ENCODE measurements at places on chromosomes 11 and 22. TPM values are rescaled to one million over a fixed set of nuclear protein-coding genes. Genes with fewer than 3 reads are reported as not detected.

Gene MICAL3
- polyA plus RNA-seq, result 2.6 TPM

Gene ST13
- polyA plus RNA-seq, result 56.2 TPM

Gene DSCAML1
- polyA plus RNA-seq, result 0.35 TPM

Gene CLMP
- 4.1 TPM for polyA plus RNA-seq

Gene ZNF202
- 9.7 TPM for polyA plus RNA-seq

Gene F2
- polyA plus RNA-seq, result 0.03 TPM

Gene SPON1
- polyA plus RNA-seq, result 3.4 TPM

Gene NXPE2
- polyA plus RNA-seq, result not detected

Gene CRACR2B
- 6.1 TPM for polyA plus RNA-seq

DNA sequence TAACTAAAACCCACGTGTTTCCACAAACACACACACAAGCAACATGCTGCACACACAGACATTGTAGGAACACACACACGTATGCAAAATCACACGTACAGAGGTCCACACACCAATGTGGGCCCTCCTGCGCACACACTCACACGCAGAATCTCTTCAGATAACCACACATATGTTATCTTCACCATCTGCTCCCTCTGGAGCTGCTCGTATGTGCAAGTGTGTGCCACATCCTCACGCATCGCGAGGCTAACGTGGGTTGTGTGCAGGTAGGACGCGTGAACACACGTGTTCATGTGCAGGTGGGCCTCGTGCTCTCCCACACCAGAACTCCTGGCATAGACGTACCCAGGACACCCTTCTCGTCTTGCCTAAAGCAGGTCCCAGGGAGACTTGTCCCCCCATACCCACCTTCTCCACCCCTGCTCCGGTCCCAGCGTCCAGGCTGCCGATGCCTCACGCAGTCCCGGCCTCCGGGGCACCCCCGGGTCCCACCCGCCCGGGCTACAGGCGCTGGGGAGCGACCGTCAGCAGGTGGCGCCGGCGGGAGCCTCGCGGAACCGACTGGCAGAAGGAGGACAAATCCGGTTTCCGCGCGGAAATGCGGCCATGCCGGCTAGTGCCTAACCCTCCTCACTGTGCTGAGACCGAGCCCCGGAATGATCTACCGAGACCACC, 10.3 kb upstream of the IGSF9B start:
- peaks cover 12% of the 10 kb centered on the region for H3K4me1 ChIP-seq
- H3K36me3 ChIP-seq, result no peaks in the 10 kb centered on the region
- no peak overlapping the region for H3K27ac ChIP-seq

DNA sequence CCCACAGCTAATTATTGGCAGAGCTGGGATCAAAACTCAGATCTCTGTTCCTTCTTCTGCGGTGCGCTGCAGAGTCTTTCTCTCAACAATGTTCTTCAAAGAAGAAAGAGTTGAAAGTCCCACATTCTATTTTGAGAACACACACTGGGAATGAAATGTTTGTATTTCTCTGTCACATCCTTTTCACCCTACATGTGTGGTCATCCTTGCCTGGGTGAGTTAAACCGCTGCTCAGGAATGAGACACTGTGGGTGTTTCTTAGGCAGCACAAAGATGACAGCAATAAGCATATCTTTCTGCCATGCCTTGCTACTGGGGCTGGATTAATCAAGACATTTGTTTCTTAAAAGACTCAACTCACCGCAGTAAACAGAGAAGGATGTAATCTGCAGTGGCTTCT, 222.6 kb downstream of the LARGE1 start:
- no peaks in the 10 kb centered on the region for H3K36me3 ChIP-seq
- H3K4me1 ChIP-seq, result no peaks in the 10 kb centered on the region
- H3K4me3 ChIP-seq, result no peak overlapping the region
- no peak overlapping the region for H3K27ac ChIP-seq
- DNase-seq, result no peak
- H3K27me3 ChIP-seq, result no peaks in the 10 kb centered on the region

- no peak overlapping the region for H3K4me3 ChIP-seq
- H3K36me3 ChIP-seq, result no peaks in the 10 kb centered on the region
- H3K4me1 ChIP-seq, result peaks cover 15% of the 10 kb centered on the region
- DNase-seq, result no peak
- H3K27me3 ChIP-seq, result no peaks in the 10 kb centered on the region
Measured at GRCh38 chr22:41052661-41053490, 39.5 kb upstream of the EP300 start.

GRCh38 chr22:46538814-46539160, 1.4 kb upstream of the CELSR1 start:
- H3K4me1 ChIP-seq, result peaks cover 27% of the 10 kb centered on the region
- H3K27me3 ChIP-seq, result peaks cover 32% of the 10 kb centered on the region
- DNase-seq, result no peak
- H3K36me3 ChIP-seq, result no peaks in the 10 kb centered on the region

DNA sequence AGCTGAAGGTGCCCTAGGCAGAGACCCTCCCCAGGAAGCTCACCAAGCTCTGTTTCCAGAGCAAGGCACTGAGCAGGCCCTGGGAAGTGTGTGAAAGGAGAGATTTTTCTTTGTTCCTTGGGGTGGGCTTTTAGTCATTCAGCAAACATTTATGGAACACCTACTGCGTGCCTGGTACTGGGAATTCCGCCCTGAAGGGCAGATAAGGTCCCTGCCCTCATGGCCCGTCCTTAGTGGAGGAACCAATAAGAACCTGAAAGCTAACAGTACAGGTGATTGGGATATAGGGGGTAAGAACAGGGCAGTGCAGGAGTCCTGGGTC, 3.9 kb downstream of the TMEM134 start:
- no peak for DNase-seq
- H3K36me3 ChIP-seq, result no peaks in the 10 kb centered on the region
- H3K4me3 ChIP-seq, result peak overlapping the region; percentile 82
- H3K27me3 ChIP-seq, result no peaks in the 10 kb centered on the region
- H3K27ac ChIP-seq, result peak overlapping the region; percentile 91

- H3K27me3 ChIP-seq, result peaks cover 7% of the 10 kb centered on the region
- no peaks in the 10 kb centered on the region for H3K36me3 ChIP-seq
- DNase-seq, result peak; percentile 81
- peak overlapping the region; percentile 68 for H3K4me3 ChIP-seq
- H3K27ac ChIP-seq, result peak overlapping the region; percentile 32
Measured at GRCh38 chr11:128684549-128685401, 9.1 kb upstream of the FLI1 start.

DNA sequence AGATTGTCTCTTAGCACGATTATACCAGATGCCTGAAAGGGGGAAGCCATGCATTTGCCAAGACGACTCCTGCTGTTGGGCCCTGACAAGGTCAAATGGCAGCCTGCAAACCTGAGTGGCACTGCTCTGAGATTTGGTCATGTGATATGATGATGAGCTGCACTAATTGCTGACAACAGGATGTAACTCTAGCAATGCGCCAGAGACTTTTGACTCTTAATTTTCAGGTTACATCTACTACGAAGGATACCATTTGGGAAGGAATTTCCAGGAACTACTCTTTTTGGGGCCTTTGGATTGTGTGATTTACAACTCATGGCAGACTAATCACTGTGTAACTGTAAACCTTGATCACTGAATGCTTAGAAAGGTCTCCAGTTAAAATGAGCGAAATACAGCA, 13.1 kb downstream of the TREH start:
- DNase-seq, result no peak
- no peaks in the 10 kb centered on the region for H3K36me3 ChIP-seq
- no peak overlapping the region for H3K27ac ChIP-seq

GRCh38 chr11:44564166-44564565, 1.3 kb upstream of the CD82 start:
- H3K27me3 ChIP-seq, result no peaks in the 10 kb centered on the region
- no peak for DNase-seq
- H3K36me3 ChIP-seq, result no peaks in the 10 kb centered on the region
- H3K27ac ChIP-seq, result peak overlapping the region; percentile 85

DNA sequence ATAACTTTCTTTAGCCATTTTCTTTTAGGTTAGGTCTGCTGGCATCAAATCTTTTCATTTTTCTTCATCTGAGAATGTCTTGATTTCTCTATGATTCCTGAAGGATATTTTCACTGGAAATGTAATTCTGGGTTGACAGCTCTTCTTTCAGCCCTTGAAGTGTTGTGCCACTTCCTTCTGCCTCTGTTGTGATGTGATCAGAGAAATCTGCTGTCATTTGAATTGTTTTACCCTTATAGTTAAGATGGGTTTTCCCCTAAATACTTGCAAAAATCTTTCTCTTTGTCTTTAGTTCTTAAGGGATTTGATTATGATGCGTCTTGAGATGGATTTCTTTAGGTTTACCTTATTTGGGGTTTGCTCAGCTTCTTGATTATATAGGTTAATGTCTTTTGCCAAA, 23.0 kb downstream of the USP47 start:
- peaks cover 24% of the 10 kb centered on the region for H3K4me1 ChIP-seq
- DNase-seq, result no peak
- no peaks in the 10 kb centered on the region for H3K27me3 ChIP-seq
- peaks cover 5% of the 10 kb centered on the region for H3K36me3 ChIP-seq
- no peak overlapping the region for H3K4me3 ChIP-seq

GRCh38 chr11:128734103-128734831, 40.4 kb downstream of the FLI1 start:
- H3K27me3 ChIP-seq, result no peaks in the 10 kb centered on the region
- no peaks in the 10 kb centered on the region for H3K36me3 ChIP-seq
- H3K4me3 ChIP-seq, result no peak overlapping the region
- H3K4me1 ChIP-seq, result peaks cover 100% of the 10 kb centered on the region
- DNase-seq, result peak; percentile 89
- H3K27ac ChIP-seq, result peak overlapping the region; percentile 67

DNA sequence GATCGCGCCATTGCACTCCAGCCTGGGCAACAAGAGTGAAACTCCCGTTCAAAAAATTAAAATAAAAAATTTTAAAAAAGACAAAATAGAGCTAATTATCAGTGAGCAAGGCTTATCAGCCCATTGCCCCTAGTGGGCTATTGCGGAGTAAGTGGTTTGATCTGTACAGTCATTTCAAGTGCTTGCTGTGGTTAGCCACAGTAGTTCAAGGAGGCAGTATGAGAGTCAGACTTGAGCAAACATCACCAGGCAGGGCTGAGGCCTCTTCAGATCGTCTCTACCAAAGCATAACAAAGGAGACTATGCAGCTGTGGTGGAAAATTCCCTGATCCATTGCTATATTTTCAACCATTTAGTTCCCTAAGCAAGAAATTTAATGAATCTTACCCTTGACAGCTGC, 4.3 kb upstream of the SBF2 start:
- DNase-seq, result no peak
- H3K4me1 ChIP-seq, result peaks cover 38% of the 10 kb centered on the region
- H3K27me3 ChIP-seq, result no peaks in the 10 kb centered on the region
- H3K36me3 ChIP-seq, result no peaks in the 10 kb centered on the region
- H3K27ac ChIP-seq, result no peak overlapping the region
- H3K4me3 ChIP-seq, result no peak overlapping the region

- no peak overlapping the region for H3K27ac ChIP-seq
- no peaks in the 10 kb centered on the region for H3K36me3 ChIP-seq
- no peak for DNase-seq
- H3K27me3 ChIP-seq, result no peaks in the 10 kb centered on the region
- no peaks in the 10 kb centered on the region for H3K4me1 ChIP-seq
Measured at GRCh38 chr11:12865863-12866595, 143.1 kb upstream of the RASSF10 start.

DNA sequence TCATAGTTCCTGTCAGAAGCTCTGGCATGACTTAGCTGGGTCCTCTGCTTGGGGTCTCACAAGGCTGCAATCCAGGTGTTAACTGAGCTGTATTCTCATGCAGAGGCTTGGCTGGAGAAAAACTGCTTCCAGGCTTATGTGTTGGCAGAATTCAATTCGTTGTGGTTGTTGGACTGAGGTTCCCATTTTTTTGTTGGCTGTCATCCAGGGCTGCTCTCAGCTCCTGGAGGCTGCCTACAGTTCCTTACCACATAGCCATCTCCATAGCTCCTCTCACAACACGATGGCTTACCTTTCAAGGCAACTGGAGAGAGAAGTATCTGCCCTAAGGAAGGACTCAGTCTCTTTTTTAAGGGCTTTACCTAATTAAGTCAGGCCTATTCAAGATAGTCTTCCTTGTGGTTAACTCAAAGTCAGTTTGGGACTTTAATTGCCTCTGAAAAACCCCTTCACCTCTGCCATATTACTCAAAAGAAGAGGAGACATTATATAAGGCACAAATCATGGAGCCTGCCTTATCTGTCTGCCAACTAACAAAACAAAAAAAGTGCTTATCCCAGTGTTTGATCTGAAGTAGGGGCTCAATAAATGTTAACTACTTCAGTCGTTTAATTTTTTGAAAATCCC, 35.2 kb downstream of the OR2AG2 start:
- peaks cover 87% of the 10 kb centered on the region for H3K4me1 ChIP-seq
- H3K27me3 ChIP-seq, result no peaks in the 10 kb centered on the region
- DNase-seq, result no peak
- no peak overlapping the region for H3K27ac ChIP-seq

- peaks cover 44% of the 10 kb centered on the region for H3K36me3 ChIP-seq
- no peak overlapping the region for H3K27ac ChIP-seq
- peak; percentile 58 for DNase-seq
- H3K4me1 ChIP-seq, result peaks cover 74% of the 10 kb centered on the region
- no peak overlapping the region for H3K4me3 ChIP-seq
Measured at GRCh38 chr11:73972187-73972586, 10.5 kb downstream of the UCP2 start.

DNA sequence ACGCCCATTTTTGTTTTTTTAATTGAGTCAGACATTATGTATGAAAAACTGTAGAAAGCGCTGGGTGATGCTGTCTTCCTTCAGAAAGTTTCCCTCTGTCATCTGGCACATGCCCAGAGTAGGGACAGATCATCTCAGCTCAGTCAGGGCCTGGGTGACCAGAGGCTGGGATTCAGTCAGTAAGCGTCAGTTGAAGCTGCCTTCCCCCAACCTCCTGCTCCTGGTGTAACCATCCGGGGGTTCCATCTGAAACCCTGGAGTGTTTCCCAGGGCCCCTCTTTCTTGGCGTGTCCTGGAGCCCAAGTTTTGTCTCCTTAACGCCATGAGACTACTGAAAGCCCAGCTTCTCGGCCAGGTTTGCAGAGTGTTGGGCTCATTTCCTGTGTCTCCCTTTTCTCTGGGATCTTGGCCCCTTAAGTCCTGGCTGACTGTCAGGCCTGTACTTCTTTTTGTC, 10.7 kb downstream of the PPFIA1 start:
- H3K36me3 ChIP-seq, result peaks cover 35% of the 10 kb centered on the region
- no peak overlapping the region for H3K4me3 ChIP-seq

GRCh38 chr11:79413268-79413667, 27.6 kb downstream of the TENM4 start:
- H3K36me3 ChIP-seq, result no peaks in the 10 kb centered on the region
- H3K4me1 ChIP-seq, result no peaks in the 10 kb centered on the region
- no peak overlapping the region for H3K4me3 ChIP-seq

DNA sequence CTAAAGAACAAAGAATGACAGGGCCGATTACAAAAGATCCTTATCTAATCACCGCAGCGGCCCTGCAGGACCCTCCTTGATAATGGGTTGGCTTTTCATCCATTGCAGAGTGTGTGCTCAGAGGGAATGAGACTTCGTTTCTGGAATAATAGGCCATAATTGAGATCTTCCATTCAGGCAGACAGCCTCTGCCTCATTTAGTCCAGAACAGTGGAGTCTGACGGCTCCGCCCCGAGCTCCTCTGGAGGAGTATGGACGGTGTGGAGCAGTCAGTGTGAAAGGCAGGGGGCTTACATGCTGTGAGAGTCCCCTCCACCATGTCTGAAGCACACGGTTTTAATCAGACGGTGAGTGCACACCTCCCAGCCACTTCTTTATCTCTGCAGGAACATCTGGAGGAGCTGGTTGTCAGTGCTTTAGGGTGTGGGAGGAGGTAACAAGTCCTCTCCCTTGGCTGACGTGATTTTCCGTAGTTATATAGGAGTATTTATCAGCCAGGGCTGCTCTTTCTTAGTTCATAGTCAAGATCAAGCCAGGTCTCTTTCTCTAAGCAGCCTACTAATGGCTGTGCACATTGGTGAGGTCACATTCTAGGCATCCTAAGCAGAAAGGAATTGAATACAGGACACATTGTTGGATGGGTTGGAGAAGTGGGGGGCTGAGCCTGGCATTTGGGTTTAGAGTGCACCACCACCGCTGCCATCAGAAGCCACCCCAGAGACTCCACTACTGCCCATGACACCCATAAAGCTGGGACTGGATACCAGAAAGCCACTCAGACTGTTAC, 1477.9 kb downstream of the TBC1D22A start:
- H3K27me3 ChIP-seq, result no peaks in the 10 kb centered on the region
- no peak overlapping the region for H3K27ac ChIP-seq
- no peak overlapping the region for H3K4me3 ChIP-seq
- peak; percentile 41 for DNase-seq

Data from spleen (tissue), 13 donors.